Renal cortex interstitium (tissue), 15 donors: ENCODE measurements at places on chromosomes 11 and 22.

DNA sequence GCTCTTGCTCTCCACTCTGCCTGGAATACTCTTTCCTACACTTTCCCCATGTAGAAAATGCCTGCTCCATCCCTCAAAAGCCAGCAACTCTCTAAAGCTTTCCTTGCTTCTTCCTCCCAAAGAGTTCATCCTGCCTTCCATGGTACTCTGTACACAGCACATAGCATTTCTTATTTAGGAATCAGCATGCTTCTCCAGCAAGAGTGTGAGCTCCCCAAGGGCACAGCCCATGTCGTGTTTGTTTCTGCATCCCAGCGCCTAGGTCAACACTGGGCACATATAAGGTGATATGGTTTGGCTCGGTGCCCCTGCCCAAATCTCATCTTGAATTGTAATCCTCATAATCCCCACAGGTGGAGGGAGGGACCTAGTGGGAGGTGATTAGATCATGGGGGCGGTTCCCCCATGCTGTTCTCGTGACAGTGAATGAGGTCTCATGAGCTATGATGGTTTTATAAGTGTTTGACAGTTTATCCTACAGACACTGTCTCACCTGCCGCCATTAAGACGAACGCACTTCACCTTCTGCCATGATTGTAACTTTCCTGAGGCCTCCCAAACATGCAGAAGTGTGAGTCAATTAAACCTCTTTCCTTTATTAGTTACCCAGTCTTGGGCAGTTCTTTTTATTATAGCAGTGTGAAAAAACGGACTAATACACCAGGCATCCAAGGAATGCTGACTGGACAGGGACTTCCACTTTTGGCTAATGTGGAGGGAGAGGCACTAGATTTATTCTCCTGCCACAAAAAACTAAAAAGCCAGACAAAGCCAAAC, 8.2 kb downstream of the VPS37C start:
- DNase-seq: no peak

GRCh38 chr11:94148189-94148588, 19.5 kb downstream of the PANX1 start:
- no peak for DNase-seq

DNA sequence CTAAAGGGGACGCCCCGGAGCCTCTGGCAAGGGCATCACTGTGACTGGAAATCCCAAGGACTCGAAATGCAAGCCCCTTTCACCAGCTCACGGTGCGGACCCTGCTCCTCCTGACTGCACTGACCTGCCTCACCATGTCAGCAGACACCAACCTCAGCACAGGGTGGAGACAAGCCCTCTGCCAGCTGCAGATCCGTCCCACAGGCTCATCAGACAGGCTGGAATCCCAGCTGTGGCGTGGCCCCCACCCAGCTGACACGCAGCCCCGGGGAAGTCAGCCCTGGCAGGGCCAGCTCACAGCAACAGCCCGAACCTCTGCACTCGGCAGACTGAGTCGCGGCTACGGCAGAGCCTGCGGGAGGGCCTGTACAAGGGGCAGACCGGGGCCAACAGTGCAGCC, 36.8 kb downstream of the BRD1 start:
- DNase-seq: no peak

DNA sequence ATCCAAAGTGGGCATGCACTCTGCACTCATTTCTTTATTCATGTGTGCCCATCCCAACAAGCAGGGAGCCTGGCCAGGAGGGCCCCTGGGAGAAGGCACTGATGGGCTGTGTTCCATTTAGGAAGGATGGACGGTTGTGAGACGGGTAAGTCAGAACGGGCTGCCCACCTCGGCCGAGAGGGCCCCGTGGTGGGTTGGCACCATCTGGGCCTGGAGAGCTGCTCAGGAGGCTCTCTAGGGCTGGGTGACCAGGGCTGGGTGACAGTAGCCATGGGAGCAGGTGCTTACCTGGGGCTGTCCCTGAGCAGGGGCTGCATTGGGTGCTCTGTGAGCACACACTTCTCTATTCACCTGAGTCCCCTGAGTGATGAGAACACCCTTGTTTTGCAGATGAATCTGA, 129.3 kb upstream of the B3GAT1 start:
- DNase-seq: no peak

- DNase-seq: no peak
Observed at GRCh38 chr11:130145311-130145812, 14.2 kb upstream of the ST14 start.

GRCh38 chr11:128501632-128502549, 85.5 kb downstream of the ETS1 start:
- no peak for DNase-seq

GRCh38 chr11:69487849-69488542, 6.5 kb downstream of the LINC01488 start:
- no peak for DNase-seq

GRCh38 chr22:43860831-43861230, 1.5 kb downstream of the SULT4A1 start:
- DNase-seq: no peak

- no peak for DNase-seq
Observed at GRCh38 chr11:32858731-32859130, 29.0 kb downstream of the PRRG4 start.

DNA sequence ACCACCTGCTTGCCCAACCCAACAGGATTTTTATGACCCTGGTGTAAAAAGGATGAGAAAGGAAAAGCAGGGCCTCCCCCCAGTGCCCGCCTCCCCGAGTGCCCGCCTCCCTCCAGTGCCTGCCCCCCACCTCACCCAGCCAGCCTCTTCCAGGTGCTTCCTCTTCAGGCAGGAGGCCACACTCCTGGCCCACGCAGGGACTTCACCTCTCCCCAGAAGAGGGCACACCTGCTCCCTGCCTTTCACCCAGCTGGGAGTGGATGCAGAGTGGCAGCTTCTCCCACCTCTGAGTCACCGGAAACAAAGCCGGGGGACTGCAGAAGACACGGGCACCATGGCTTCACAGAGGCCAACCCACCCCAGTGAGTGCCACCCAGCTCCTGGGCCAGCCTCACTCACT, 16.1 kb downstream of the CPT1A start:
- DNase-seq: no peak

DNA sequence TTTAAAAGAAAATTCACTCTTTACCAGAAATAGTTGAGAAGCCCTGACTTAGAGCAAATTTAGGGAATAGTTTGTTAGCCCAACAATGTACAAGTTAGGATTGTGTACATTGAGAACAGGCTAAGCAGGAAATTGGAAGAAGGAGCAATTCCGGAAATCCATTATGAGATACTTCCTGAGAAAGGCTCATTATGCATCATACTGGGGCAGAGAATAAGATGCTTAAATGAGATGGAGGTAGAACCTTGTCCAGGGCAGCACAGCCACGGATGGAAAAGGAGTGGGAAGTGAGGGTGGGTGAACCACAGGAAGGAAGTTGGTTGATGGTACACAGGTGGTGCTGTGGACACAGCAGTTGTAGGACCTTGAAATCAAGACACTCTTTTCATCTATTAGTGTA, 180.2 kb downstream of the PGR start:
- DNase-seq: no peak

DNA sequence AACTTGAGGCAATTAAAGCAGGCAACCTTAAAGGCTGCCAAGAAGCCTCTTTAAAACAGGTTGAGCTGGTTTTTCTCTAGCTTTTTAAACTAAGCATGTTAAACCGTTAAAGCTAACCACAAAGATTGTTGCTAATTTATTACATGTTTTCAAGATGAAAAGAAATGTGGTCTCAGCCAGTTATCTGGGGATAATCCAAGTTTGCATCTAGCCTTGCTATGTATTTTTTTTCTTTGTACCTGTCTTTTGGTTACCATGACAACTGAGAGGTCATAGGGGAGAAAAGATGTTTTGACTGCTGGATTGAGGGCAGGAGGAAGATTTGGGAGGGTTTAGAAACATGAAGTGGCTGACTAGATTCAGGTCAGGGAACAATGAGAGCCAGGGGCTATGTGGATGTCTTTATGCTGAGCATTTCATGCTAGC, 19.2 kb upstream of the PGM2L1 start:
- peak; percentile 26 for DNase-seq

DNA sequence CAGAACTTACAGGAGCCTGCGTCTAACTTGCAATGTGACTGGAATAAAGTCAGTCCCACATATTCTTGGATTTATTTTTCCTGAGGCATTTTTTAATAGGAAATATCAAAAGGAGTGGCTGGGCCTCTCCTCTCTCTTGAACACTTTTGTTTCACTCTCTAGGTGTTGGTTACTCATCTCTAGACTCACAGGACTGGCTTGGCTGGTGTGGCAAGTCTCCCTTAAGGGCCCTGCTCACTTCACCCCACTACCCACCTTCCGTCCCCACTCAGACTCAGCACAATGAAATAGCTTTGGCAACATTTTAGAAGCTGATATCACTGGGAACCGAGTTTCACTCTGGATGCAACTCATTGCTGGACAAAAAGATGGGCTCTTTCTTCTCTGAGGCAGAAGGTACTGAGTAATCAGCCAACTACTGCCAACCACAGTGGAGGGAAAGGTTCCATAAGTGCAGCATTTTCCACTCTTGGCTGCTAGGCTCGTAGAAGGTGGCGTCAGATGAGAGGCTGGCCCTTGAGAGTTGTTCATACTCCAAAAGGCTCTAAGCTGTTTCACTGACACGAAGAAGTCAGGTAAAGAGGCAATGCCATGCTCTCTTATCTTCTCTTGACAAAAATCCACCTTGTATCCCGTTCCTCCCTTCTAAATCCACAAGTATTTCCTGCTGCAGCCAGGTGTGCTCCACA, 390.6 kb downstream of the SOX6 start:
- DNase-seq: no peak

DNA sequence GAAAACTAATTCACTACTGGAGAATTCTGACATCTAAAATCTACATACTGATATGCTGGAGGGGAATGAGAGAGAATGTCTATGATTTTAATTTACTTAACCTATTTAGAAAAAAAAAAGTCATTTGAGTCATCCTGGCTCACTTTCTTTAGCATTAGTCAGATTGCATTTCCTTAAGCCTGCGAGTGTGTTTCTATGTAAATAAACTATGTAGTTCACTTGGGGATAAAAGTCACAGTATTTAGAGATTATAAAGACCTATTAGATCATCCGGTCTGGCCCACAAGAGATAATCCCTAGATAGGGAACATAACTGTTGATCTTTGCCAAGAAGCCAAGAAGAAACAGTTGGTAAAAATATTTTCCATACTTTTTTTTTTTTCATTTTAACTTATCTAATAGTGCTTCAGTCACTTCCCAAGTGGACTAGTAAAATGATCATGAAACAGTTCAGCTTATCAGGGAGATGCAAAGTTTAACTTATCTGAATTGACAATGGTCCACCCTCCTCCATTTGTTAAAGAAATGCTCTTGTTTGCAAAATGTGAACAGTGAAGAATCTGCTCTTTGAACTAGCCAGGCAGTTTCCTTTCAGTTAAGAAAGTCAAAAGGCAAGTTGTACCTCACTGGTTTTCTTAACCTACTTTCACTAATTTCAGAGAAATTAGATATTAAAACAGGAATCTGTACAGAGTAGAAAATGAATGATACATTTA, 21.2 kb upstream of the BLID start:
- DNase-seq: no peak

DNA sequence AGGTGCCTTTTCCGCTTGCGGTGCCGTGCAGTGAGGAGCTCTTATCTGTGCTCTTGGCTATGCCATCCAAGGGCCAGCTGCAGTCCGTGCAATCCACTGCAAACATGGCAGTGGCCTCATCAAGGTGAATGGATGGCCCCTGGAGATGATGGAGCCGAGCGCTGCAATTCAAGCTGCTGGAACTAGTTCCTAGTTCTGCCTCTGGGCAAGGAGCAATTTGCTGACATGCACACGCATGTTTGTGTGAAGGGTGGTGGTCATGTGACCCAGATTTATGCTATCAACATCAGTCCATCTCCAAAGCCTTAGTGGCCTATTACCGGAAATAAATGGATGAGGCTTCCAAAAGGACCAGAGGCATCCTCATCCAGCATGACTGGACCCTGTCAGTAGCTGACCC, 3.1 kb upstream of the EHD1 start:
- DNase-seq: no peak

- DNase-seq: no peak
Observed at GRCh38 chr22:38246692-38247091, 26.1 kb downstream of the TMEM184B start.

- DNase-seq: no peak
Observed at GRCh38 chr22:38067028-38067415, 9.8 kb downstream of the PICK1 start.

DNA sequence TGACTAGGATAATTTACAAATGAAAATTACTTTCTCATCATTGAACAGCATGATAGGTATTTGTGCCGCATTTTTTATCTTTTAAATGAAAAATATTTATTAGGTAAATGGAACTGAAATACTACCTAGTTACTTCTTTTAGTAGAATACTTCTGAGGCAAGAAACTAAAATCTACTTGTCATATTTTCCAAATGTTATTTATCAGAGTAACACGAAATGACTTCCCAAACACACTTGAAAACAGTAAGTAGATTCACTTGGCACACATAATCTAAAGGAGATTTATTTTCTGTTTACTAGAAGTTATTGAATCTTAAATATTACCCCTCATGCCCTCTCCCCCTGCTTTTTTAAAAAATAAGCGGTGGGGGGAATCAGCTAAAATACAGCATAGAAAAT, 2.3 kb downstream of the QSER1 start:
- no peak for DNase-seq

DNA sequence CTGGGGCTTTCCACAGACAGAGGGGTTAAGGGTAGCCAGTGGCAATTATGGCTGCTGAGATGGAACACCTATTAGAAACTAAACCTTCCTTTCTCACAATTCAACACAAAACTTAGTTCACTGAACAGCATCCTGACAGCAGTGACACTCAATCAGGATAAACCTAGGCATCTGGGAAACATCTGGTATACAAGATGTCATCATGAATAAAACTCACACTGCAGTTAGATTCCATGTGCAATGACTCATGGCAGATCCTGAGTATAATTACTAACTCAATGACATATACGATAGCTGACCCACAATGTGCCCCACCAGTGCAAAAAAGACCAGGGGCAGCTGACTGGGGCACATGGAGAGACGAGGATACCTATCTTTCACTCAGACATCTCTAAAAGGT, 17.7 kb downstream of the RBFOX2 start:
- DNase-seq: no peak
